NCI-H2107 (cell line): ENCODE measurements at places on chromosomes 1 and 21.
A peak's percentile ranks its signal among the peaks of the same experiment; 100 is the strongest.

GRCh38 chr1:169105434-169106094 is 926 bp upstream of the ATP1B1 start:
- peak; percentile 90 for DNase-seq

- DNase-seq: peak; percentile 17
Measured at GRCh38 chr1:177585302-177586220, 384.3 kb downstream of the SEC16B start.

- DNase-seq: no peak
Measured at GRCh38 chr1:173057984-173058383, 7.2 kb upstream of the TNFSF18 start.

GRCh38 chr1:87296206-87296605 is 32.5 kb upstream of the LMO4 start:
- no peak for DNase-seq

GRCh38 chr1:45822644-45823043 is 19.2 kb downstream of the MAST2 start:
- no peak for DNase-seq

DNA sequence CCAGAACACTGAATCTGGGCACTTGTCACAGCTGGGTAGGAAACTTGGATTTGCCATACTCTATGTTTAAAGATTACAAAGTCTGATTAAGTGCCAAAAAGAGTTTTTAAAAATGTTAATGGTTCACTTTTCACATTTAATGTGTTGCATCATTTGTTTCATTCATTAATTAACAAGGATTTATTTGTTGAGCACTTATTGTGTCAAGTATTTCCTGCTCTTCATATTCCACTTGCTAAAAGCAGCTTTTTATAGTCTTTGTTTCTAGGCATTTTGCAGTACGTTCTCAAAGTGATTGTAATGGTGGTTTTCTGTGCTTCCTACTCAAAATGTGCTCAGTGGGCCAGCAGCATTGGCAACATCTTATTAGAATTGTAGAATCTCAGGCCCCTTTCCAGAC is 68.7 kb downstream of the EPB41 start:
- DNase-seq: no peak

DNA sequence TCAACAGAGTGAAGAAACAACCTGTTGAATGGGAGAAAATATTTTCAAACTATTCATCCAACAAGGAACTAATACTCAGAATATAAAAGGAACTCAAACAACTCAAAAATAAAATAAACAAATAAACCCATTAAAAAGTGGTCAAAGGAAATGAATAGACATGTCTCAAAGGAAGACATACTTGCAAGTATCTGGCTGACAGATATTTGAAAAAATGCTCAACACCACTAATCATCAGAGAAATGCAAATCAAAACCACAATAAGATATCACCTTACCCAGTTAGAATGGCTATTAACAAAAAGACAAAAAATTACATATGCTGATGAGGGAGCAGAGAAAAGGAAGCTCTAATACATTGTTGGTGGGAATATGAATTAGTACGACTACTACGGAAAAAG is 38.2 kb downstream of the TNFSF4 start:
- no peak for DNase-seq
